NCI-H1436 treated with DMSO at 0.1 percent for 48 hours (cell line): ENCODE measurements at places on chromosomes 1 and 21.

GRCh38 chr1:156384007-156384406 is 15.0 kb downstream of the RHBG start:
- no peak for DNase-seq

GRCh38 chr21:26845066-26845758 is at the start of gene ADAMTS1:
ADAMTS1 (minus strand) TSS chr21:26845409; CDS start chr21:26844954, 455 bp downstream.
- no peak for DNase-seq

- DNase-seq = no peak
These were observed 996 bp upstream of the MGST3 start for GRCh38 chr1:165629848-165630628.

GRCh38 chr1:172351754-172352161 is 68.7 kb upstream of the C1orf105 start:
- DNase-seq = no peak

DNA sequence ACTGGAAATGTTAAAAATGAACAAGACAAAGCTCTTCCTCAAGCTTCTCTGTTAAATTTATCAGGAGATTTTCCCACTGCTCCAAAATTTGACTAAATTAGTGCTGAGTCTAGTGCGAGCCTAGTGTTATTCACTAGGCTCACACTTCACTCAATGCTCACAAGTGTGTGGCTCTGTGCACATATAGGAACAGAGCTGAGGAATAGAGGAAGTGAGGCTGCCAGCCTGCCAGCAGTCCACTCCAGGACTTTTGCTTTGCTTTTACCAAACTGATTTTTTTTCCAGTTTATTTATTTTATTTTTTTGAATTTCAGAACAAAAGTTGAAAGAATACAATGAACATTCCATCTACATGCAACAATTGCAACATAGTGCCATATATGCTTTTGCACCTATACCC is 87.2 kb downstream of the VAV3 start:
- DNase-seq = no peak

- no peak for DNase-seq
These were observed 8.7 kb upstream of the SLC25A24 start for GRCh38 chr1:108208724-108209446.

GRCh38 chr1:6271006-6271405 is 10.1 kb upstream of the GPR153 start:
- DNase-seq = no peak

DNA sequence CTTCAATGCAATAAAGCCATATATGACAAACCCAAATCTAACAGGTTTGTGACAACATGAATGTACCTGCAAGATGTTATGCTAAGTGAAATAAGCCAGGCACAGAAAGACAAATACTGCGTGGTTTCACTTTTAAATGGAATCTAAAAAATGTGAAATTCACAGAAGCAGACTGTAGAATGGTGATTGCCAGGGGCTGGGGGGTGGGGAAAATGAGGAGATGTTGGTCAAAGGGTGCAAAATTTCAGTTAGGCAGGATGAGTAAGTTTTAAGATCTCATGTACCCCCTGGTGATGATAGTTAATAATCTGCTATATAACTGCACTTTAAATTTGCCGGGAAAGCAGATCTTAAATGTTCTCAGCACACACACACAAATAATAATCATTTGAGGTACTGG is 160.5 kb downstream of the PTBP2 start:
- no peak for DNase-seq

DNA sequence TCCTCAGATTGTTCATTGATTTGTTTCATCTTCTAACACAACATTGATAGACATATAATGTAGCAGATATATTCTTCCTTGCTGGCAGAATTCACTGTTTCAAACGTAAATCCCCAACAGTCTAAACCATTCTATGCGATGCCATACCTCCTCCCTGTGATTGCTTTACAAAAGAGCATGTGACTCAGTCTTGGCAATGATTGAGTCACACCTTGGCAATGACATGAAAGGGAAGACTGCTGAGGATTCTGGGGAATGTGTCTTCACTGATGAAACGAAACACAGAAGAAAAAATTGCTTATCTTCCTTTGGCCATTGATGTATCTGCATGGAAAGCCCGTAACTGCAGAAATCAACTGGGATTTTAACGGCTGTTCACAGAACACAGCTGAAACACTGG is 409.6 kb upstream of the ZRANB2 start:
- no peak for DNase-seq

GRCh38 chr1:43366179-43366578 is 1.6 kb downstream of the ELOVL1 start:
- DNase-seq = no peak

- DNase-seq = no peak
These were observed 1.7 kb upstream of the RIPK4 start for GRCh38 chr21:41768437-41769042.

DNA sequence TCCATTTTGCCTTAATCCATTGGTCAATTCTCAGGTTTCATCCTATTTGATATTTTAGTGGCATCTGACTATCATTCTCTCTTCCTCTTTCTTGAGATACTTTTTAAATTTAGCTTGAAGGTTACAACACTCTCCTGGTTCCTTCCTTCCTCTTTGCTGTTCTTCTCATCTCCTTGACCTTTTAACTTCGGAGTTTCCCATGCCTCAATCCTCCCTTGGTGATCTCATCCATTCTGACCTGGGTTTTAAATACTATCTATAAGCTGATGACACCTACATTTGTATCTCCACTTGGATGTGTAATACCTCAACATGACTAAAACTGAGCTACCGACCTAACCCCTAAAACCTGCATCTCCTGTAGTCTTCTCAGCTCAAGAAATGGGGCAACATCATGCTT is 4.8 kb upstream of the ZNF687 start:
- no peak for DNase-seq

- no peak for DNase-seq
These were observed 642.3 kb downstream of the RWDD3 start for GRCh38 chr1:95876276-95876675.

DNA sequence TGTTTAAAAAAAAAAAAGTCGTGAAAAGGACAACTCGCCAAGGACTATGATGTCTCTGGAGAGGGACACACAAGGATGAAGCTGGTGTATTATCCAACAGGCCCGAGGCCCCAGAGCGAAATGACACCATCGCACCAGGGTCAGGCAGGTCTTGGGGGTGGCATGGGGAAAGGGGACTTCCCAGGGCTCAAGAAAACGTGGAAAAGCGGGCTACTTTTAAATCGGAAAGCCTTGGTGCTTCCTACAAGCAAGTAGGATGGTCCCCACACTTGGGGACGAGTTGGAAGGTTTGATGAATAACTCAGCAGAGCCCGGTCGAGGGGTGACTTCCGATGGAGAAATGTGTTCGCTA is 505 bp upstream of the GNPAT start:
- DNase-seq = no peak
